KG1 (cell line): ENCODE measurements at places on chromosomes 16 and 17.

GRCh38 chr16:84929421-84930297, 81.7 kb downstream of the ZDHHC7 start:
- DNase-seq, result no peak

DNA sequence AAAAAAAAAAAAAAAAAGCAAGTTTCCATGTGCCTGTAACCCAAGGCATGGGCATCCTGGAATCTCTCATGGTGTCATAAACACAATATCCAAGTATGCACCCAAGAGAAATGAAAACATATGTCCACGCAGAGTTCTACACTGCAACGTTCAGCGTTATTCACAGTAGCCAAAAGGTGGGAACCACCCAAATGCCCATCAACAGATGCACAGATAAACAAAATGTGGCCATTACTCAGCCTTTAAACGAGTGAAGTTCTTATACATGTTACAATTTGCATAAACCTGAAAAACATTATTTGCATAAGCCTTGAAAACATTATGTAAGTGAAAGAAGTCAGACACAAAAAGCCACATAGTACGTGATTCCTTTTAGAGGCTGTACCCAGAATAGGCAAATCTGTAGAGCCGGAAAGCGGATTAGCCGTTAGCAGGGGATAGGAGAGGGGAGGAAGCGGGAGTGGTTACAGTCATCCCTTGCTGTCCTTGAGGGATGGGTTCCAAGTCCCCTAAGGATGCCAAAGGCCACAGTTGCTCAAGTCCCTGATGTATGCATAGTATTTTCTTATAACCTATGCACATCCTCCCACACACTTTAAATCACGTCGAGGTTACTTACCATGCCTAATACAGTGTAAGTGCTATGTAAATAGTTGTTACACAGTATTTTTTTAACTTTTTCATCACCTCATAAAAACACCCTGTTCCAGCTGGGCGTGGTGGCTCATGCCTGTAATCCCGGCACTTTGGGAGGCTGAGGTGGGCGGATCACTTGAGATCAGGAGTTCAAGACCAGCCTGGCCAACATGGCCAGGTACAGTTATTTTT, 47.3 kb upstream of the DNAH17 start:
- no peak for DNase-seq

DNA sequence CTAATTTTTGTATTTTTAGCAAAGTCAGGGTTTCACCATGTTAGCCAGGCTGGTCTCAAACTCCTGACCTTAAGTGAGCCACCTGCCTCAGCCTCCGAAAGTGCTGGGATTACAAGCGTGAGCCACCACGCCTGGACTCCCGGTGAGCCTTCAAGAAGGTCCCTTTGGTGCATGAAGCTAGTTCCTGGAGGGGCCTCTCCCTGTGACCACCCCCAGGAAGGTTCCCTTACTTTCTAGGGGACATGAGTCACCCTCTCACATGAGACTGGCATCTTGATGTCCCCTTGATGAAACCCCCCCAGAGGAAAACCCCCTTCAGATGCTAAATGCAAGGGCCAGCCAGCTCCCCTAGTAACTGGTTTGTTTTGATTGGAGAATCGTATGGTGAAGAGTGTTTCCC, 12.8 kb downstream of the CARHSP1 start:
- DNase-seq, result no peak

GRCh38 chr16:71645450-71645849, 19.5 kb downstream of the MARVELD3 start:
- no peak for DNase-seq

DNA sequence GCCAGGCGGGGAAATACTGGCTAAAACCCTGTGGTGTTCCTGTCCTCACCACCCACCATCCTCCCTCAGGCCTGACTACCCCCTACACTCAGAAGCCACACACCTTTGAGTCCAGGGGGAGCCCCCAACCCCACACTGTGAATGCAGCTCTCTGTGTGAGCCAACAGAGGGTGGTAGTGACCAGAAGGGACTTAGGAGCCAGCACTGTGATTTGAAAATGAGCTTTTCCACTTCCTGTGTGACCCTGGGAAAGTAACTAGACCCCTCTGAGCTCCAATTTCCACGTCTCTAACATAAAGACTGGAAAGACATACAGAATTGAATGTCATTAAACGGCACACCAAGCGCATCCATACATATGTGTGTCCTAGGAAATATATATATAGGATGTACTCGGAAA, 58.7 kb downstream of the SDK2 start:
- DNase-seq, result no peak

GRCh38 chr16:66605979-66606751, 1.7 kb downstream of the CMTM3 start:
- DNase-seq, result no peak

- DNase-seq, result no peak
Observed at GRCh38 chr17:9109933-9110332, 88.6 kb downstream of the NTN1 start.

GRCh38 chr17:68344701-68345136, 53.4 kb downstream of the ARSG start:
- no peak for DNase-seq

GRCh38 chr16:27230562-27231001, 27.3 kb downstream of the KDM8 start:
- no peak for DNase-seq

- DNase-seq, result no peak
Observed at GRCh38 chr16:7517496-7517895, 184.9 kb downstream of the RBFOX1 start.

- no peak for DNase-seq
Observed at GRCh38 chr17:6070430-6070912, 292 bp downstream of the WSCD1 start.

DNA sequence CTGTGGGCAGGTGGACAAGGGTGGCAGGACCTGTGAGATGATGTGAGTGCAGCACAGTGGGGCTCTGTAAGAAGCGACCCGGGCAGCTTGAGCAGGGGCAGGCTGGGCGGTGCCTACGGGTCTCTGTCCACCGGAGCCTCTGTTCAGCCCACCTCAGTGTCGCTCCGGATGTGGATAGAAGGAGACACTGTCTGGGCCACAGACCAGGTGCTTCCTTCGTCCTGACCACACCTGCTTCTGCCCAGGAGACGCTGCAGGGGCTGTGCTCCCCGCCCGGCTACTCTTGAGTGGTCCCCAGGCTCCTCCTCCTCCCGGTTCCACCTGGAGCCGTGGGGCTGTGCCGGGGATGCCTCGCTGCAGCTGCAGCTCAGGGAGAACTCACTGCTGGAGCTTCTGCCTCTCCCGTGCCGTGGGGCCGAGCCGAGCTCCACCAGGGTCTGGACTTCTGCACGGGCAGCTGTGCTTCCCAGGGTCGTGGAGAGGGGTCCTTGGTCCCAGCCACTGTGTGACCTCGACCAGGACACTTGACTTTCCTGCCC, 21.5 kb downstream of the METRNL start:
- DNase-seq, result no peak
